Stimulated activated CD8-positive, alpha-beta memory T cell treated with anti-CD3 and anti-CD28 coated beads, Interleukin-7, amount 100 ng/mL, for 1 hour (primary cell): ENCODE measurements at places on chromosomes 13 and 19.

DNA sequence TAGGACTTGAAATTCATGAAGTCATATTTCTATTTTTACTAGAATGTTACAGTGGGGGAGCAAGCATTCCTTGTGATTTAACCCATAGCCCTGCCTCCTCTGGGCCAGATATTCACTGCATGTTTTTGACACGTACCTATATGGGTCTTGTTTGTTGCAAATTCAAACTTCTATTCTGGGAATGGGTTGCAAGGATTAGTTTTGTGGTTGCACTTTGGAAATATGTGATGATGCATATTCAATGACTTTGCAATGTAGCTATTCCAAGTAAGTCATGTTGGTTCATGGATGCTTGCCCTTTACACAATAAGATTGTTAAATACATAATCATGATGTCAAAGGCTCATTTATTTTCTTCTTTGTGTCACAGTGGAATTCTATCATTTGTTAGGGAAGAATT, 440.8 kb downstream of the TDRD3 start:
- no peak for DNase-seq

- DNase-seq, result no peak
Measured at GRCh38 chr13:48400850-48401291, 12.0 kb downstream of the LPAR6 start.

- DNase-seq, result no peak
Measured at GRCh38 chr13:20128459-20128931, 32.4 kb downstream of the GJA3 start.

DNA sequence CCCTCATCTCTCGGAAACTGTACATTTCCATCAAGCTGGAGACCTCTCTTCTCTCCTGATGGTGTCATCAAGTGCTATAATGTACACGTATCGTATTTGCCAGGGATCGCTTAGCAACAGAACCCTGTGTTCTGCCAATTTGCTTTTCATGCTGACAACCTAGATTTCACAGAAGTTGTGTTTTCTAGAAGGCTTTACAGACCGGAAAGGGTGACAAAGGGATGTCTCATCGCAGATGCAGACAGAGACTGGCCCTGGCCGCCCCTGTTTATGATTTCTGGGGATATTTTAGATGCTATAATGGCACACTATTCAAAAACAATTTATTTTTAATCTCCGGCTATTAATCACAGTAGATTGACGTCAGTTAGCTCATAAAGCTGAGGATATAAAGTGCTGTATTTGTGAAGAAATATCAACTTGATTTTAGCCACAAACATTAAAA, 291.4 kb downstream of the IRS2 start:
- DNase-seq, result no peak

DNA sequence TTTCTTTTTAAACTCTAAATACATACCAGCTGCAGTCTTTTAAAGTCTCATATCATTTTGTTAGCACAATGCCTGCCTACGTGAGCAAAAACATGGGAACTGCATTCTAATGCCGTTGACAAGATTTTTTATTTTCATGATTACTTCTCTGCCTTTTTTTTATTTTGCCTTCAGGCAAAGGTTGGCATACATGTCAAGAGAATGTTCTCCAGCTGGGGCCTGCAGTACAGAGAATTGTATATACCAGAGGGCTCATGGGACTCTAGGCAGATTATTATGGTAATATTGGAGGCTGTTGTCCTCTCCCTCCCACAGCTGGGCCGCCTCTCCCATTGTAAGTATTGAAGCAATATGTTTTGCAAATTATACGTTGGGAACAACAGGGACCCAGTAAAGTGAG, 53.9 kb upstream of the OBI1 start:
- DNase-seq, result no peak
